ENCODE measurements at places on chromosomes 5 and 9.

GRCh38 chr9:87517732-87518131 lies 20.1 kb downstream of the DAPK1 start:
- no peak for DNase-seq

- no peak for DNase-seq
Measured at GRCh38 chr5:115168829-115169486, 750 bp downstream of the TRIM36 start.

- DNase-seq, result no peak
Measured at GRCh38 chr9:127444283-127444920, 6.8 kb downstream of the RPL12 start.

- no peak for DNase-seq
Measured at GRCh38 chr9:15240927-15241326, 66.1 kb downstream of the TTC39B start.

GRCh38 chr9:14418301-14418940 lies 104.5 kb upstream of the NFIB start:
- no peak for DNase-seq

DNA sequence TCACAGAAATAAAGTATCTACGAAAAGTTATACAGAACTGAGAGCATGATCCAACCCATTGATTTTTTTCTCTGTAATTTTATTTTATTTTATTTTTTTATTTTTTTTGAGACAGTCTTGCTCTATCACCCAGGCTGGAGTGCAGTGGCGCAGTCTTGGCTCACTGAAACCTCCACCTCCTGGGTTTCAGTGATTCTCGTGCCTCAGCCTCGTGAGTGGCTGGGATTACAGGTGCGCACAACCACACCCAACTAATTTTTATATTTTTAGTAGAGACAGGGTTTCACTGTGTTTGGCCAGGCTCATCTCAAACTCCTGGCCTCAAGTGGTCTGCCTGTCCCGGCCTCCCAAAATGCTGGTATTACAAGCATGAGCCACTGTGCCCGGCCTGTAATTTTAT lies 107.3 kb downstream of the VPS13A start:
- DNase-seq, result no peak
